ENCODE measurements at places on chromosomes 3 and 15. TPM values are rescaled to one million over a fixed set of nuclear protein-coding genes. Genes with fewer than 3 reads are reported as not detected.

GRCh38 chr3:127373441-127374085 is 85.7 kb upstream of the PRR20G start:
- DNase-seq: no peak
- H3K27ac ChIP-seq: no peak overlapping the region
- no peaks in the 10 kb centered on the region for H3K4me1 ChIP-seq
- no peaks in the 10 kb centered on the region for H3K27me3 ChIP-seq

DNA sequence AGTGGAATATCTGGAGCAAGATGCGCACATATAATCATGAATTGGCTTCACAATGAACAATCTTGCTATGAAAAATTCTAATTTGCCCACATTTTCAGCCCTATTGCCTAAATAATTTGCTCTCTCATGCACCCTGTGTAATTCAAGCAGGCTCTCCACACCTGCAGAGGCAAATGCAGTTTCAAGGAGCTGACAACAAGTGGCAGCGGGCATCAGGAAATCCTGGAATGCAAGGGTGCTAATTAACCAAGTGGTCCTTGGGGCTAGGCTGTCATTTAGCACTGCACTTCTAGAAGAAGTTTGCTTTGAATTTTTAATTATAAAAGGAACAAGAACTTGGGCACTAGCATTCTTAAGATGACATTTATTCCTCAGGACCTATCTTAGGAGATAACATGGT is 56.3 kb upstream of the ICE2 start:
- H3K4me3 ChIP-seq: no peak overlapping the region
- no peak overlapping the region for H3K27ac ChIP-seq
- H3K4me1 ChIP-seq: peaks cover 38% of the 10 kb centered on the region
- H3K27me3 ChIP-seq: no peaks in the 10 kb centered on the region
- H3K36me3 ChIP-seq: no peaks in the 10 kb centered on the region
- no peak for DNase-seq

GRCh38 chr3:194268654-194269512 is 82.2 kb downstream of the CPN2 start:
- H3K27me3 ChIP-seq: no peaks in the 10 kb centered on the region
- no peak overlapping the region for H3K4me3 ChIP-seq
- no peaks in the 10 kb centered on the region for H3K4me1 ChIP-seq
- no peaks in the 10 kb centered on the region for H3K36me3 ChIP-seq

DNA sequence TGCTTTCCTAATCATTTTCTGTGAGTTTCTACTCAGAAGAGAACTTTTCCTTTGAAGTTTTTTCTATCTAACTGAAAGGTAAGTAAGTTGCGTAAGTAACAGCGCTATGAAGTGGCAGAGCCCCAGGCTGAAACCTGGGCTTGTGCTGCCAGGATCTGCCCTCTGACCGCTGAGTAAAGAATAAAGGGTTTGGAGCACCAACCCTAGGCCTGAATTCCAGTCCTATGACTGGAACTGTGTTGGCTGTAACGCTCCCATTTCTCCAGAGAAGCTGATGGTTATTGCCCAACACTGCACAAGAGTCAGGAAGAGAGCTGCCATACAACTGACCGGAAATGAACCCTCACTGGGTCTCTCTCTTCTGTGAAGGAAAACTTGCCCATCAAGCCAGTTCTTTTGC is 87.0 kb downstream of the FOXB1 start:
- H3K27me3 ChIP-seq: no peaks in the 10 kb centered on the region
- no peaks in the 10 kb centered on the region for H3K36me3 ChIP-seq
- no peak overlapping the region for H3K4me3 ChIP-seq
- H3K27ac ChIP-seq: peak overlapping the region; percentile 49
- H3K4me1 ChIP-seq: peaks cover 3% of the 10 kb centered on the region

DNA sequence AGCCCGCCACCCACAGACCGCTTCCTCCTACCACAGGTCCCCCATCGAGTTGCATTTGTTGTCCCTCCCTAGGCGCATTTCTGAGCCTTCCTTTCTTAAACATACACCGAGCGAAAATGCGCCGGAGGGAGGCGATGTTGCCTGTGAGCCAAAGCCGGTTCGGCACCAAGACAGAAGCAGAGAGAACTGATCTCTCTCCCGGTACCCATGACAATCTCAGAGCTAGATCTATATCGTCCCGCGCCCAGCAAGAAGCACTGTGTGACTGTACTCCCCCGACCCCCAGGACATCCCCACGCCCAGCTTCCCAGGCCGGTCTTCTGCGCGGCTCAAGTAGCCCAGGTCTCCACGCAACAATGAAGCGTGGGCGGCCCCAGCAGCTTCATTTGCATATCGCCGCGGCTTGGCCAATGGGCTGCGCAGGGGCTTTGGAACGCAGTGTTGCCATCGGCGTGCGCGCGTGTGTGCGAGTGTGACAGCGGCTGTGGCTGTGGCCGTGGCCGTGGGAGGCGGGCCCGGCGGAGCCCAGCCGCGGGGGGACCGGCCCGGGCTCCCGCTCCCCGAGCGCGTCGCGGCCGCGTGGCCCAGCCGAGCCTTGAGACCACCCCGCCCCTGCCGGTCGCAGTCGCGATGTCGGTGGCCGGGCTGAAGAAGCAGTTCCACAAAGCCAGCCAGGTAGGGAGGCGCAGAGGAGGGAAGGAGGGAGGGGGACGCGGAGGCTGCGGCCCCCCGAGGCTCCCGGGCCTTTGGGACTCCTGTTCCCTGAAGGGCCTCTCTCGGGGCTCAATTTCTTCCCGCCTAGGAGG is at the start of gene SH3GL3:
SH3GL3 (plus strand) TSS at position 438 of the 806 bp plus-strand sequence; CDS start at position 631, 193 bp downstream.
- peak within 1 kb of the TSS; percentile 23 for H3K4me3 ChIP-seq
- H3K4me1 ChIP-seq: no peaks in the 10 kb centered on the region
- no peaks in the 10 kb centered on the region for H3K36me3 ChIP-seq
- H3K27me3 ChIP-seq: no peaks in the 10 kb centered on the region
- no peak within 1 kb of the TSS for H3K27ac ChIP-seq
- peak; percentile 69 for DNase-seq

IGDCC3 gene
- total RNA-seq: not detected

CLEC3B gene
- total RNA-seq: 22.1 TPM

PHC3 gene
- 21.3 TPM for total RNA-seq

AGTR1 gene
- 41.2 TPM for total RNA-seq

CIB2 gene
- total RNA-seq: 0.74 TPM

ST6GAL1 gene
- total RNA-seq: 508 TPM
